IMR-90 (cell line): ENCODE measurements at places on chromosomes 13 and 19.
A peak's percentile ranks its signal among the peaks of the same experiment; 100 is the strongest.

GRCh38 chr19:9046694-9047093 is 36.5 kb upstream of the MUC16 start:
- no peak for DNase-seq

DNA sequence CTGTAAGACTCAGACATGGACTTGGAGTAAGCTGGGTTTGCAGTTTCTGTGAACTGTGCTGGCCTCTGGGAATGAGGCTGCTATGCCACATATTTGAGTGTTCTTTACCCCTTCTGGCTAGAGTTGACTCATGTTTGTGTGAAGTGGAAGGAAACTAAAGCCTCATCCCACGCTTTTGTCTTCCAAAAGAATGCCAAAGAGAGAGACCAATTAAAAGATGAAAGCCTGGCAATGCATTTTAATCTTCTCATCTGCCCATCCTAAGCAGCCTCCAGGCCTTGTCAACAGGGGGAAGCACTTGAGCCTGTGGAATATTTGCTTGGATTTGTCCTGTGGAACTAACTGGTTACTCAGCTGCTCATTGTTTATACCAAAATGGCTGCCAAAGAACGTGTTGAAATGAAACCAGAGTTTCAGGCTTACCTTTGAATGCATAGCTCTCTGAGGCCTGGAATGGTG is 49.1 kb downstream of the LMO7 start:
- DNase-seq = peak; percentile 91

- no peak for DNase-seq
Observed at GRCh38 chr13:21427741-21428140, 31.4 kb downstream of the ZDHHC20 start.

- DNase-seq = no peak
Observed at GRCh38 chr19:2577722-2578335, 101.9 kb downstream of the GADD45B start.

DNA sequence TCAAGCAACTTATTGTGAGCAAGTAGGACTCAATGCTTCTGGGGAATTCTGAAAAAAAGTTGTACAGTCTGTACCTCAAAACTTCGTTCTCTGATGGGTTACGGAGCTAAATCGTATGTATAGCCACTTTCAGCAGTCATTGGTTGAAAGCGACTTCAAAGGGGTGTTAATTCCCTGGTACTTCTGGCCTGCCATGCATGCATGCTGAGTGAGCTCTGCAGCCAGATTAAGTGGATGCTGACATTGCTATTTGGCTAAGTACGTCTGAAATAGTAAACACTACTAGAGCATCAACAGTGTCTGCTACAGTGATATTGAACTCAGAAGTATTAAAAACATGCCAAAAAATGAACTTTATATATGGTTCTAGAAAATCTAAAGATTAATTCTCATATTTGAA is 1183.1 kb upstream of the PCDH20 start:
- no peak for DNase-seq

GRCh38 chr13:72960541-72960940 is 98.3 kb upstream of the KLF5 start:
- no peak for DNase-seq

GRCh38 chr13:43085545-43085944 is 62.2 kb downstream of the DNAJC15 start:
- DNase-seq = peak; percentile 61

GRCh38 chr13:31859571-31859970 is 120.2 kb downstream of the RXFP2 start:
- DNase-seq = no peak

GRCh38 chr19:2865334-2866100 is 1.6 kb upstream of the ZNF556 start:
- no peak for DNase-seq

DNA sequence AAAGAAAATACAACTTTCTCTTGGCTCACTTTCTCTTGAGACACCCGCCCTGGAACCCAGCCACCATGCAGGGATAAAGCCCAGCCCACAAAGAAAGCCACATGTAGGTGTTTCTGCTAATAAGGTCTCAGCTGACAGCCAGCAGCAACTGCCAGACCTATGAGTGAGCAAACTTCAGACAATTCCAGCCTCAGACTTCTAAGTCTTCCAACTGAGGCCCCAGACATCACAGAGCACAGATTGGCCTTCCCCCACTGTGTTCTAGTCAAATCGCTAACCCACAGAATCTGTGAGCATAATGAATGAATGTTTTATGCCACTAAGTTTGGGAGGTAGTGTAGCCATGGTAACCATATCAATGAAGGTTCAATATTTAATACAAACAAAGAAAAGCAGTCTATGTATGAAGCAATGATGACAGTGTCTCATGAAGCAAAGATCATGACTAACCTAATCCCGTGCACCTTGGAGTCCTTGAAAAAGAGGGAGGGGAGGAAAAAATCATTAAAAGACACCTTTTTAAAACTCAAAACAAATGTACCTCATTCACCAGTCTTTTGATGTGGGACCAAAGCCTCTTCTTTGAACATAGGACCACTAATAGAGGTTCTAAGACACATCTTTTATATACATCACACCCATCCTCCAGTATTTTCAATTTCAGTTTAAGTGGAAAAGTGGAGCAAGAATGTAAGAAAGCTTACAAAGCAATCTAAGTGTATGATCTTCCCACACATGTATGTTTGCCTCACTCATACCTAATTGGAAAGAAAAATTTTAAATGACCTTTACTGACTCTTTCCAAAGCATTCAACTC is 6.2 kb downstream of the MRPS31 start:
- no peak for DNase-seq
